ENCODE measurements at places on chromosomes 5 and 9. TPM values are rescaled to one million over a fixed set of nuclear protein-coding genes. Genes with fewer than 3 reads are reported as not detected.

GRCh38 chr9:95297316-95297715, 20.2 kb downstream of the FANCC start:
- no peak for DNase-seq
- H3K27ac ChIP-seq: no peak overlapping the region
- no peaks in the 10 kb centered on the region for H3K27me3 ChIP-seq
- H3K36me3 ChIP-seq: peaks cover 4% of the 10 kb centered on the region

DNA sequence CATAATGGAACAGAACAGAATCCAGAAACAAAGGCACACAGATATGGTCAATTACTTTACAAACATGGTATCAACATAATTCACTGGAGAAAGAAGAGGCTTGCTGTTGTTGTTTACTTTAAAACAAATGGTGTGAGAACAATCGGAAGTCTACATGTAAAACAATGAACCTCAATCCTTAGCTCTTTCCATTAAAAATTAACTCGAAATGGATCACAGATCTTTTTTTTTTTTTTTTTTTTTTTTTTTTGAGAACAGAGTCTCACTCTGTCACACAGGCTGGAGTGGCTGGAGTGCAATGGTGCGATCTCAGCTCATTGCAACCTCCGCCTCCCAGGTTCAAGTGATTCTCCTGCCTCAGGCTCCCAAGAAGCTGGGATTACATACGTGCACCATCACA, 9.8 kb downstream of the SEMA4D start:
- H3K27ac ChIP-seq: peak overlapping the region; percentile 81
- no peaks in the 10 kb centered on the region for H3K27me3 ChIP-seq
- DNase-seq: no peak
- H3K4me1 ChIP-seq: peaks cover 87% of the 10 kb centered on the region
- no peak overlapping the region for H3K4me3 ChIP-seq

Gene SETX
- 34.8 TPM for total RNA-seq

DNA sequence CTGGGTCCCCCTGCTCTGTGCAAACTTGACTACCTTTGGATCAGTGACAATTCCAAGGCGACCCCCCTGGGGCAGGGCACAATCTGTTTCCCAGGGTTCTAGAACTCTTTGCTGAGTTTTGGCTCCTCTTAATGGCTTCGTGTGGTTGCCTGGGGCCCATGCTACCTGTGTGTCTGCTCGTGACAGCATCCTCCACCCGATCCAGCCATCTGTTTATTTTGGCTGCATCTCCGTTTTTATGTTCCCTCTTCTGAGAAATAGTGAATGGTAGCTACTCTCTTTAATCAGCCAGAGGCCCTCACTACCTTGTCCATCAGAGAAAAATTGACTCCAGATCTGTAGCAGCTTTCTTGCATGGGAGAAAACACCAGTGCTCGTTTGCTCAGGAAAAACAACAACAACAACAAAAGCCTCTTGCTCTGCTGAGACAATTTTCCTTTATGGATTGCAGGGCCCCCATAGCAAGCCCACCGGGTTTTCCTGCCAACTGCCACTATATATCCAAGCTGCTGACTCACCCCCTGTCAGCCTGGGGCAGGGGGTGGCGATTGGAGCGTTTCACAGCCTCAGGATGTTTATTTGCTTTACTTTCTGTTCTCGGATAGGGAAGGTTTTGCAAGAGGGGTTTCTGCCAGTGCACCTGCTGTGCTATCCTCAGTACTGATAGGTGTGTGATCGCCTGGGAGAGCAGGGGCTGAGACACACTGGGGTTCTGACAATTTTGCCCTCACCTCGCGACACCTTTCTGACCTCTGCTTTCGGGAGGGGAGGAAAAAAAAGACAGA, 607.8 kb downstream of the BNC2 start:
- H3K36me3 ChIP-seq: no peaks in the 10 kb centered on the region
- peaks cover 22% of the 10 kb centered on the region for H3K4me1 ChIP-seq
- no peak overlapping the region for H3K27ac ChIP-seq
- no peak overlapping the region for H3K4me3 ChIP-seq
- peaks cover 7% of the 10 kb centered on the region for H3K27me3 ChIP-seq
- no peak for DNase-seq

DNA sequence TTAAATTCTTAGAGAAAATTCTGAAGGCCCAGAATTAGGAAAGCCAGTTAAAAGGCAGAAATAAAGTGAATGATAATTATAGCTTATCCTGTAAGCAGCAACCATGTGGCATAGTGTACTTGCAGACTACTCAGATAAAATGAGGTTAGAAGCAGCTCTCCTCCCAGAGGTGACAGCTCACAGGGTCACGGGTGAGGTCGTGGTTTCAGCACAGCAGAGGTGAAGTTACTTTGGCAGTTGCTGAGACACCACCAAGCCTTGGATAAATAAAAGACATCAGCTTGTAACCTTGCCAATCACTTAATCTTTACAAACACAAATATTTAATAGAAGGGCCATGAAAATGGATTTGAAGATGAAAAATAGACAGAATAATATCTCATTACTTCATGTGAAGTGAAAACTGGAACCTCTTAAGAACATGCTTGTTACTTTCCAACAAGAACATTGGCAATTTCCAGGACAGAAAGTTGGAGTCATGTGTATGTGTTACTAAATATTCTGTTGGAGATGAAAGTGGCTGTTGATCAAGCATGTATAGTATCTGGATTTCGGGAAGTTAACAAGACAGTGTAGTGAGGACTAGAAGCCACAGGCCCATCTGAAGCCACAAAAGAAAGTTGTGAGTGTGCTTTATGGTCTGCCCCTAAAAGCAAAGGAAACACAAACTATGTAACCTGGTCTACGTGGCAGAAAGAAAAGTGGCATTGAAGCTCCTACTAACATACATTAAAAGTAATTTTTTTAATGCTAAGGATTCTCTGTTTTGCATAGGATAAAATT, 134.4 kb downstream of the ERCC6L2 start:
- peak; percentile 57 for DNase-seq
- peaks cover 30% of the 10 kb centered on the region for H3K4me1 ChIP-seq
- peaks cover 37% of the 10 kb centered on the region for H3K36me3 ChIP-seq
- H3K27ac ChIP-seq: peak overlapping the region; percentile 84
- no peak overlapping the region for H3K4me3 ChIP-seq

GRCh38 chr9:126456441-126457174, 130.0 kb downstream of the MVB12B start:
- DNase-seq: no peak
- no peak overlapping the region for H3K4me3 ChIP-seq
- no peaks in the 10 kb centered on the region for H3K36me3 ChIP-seq
- no peaks in the 10 kb centered on the region for H3K27me3 ChIP-seq

DNA sequence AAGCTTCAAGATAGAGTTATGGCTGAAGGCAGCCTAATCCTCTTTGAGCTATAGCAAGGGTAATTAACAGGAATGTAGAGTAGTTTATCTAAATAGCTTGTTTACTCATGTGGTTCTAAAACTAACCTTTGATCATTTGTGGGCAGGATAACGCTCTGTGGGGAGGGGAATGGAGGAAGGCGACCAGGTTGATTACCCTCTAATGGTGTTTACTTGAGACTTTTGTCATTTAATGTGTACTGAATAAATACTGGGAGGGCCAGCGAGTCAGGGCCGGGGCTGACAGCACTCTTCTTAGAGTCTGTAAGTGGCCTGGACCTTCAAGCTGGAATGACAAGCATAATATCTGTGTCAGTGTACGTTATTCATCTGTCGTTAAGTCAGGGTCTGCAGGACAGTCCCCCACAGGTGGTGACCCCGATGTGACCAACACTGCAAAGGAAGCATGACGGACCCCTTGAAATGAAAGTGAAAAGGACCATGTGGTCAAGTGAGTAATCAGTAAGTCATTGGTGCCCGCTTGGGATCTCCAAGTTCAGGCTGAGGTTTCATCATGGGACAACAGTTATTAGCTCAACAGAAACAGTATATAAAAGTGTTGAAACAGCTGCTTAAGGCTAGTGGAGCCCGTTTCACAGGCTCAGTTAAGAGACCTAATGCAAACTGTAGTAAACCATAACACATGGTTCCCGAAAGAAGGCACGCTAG, 162.6 kb downstream of the CPLANE1 start:
- H3K27ac ChIP-seq: no peak overlapping the region
- DNase-seq: no peak
- peaks cover 17% of the 10 kb centered on the region for H3K36me3 ChIP-seq

Gene PCDHB16
- total RNA-seq: not detected

DNA sequence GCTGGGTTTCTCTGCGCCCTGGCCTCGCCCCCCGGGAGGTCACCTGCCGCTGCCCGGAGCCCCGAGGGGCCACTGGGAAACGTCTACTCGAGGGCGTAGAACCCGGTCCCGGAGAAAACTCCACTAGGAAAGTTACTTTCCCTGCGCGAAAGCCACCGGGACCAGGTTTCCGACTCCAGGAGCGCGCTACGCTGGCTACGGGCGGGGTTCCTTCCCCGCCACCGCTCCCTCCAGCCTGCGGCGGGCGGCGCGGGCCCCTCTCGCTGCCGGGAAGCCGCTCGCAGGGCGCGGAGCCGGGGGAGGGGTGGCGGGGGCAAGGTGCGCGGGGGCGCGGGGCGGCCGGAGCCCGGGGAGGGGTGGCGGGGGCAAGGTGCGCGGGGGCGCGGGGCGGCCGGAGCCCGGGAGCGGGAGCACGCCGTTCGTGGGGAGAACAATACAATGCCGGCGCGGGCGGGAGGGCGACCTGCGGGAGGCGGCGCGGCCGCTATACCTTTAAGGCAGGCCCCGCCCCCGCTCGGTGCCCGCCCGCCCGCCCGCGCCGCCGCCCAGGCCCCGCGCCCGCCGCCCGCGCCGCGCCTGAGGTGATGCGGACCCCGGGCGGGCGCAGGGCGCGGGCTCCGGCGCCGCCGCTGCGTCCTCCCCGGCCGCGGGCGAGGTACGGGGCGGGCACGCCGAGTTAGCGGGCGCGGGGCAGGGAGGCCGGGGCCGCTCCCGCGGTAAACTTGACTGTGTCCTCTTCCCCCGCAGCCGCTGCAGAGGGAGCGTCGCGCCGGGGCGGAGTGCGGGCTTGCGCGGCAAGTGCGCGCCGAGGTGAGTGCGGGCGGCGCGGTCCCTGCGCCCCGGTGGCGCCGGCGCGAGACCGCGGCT, 278.1 kb downstream of the AOPEP start:
- DNase-seq: peak; percentile 32
- H3K4me3 ChIP-seq: peak overlapping the region; percentile 68
- H3K27me3 ChIP-seq: peaks cover 41% of the 10 kb centered on the region
- no peak overlapping the region for H3K27ac ChIP-seq
- H3K4me1 ChIP-seq: peaks cover 32% of the 10 kb centered on the region
- H3K36me3 ChIP-seq: peaks cover 3% of the 10 kb centered on the region

GRCh38 chr5:18102733-18103132, 468.5 kb downstream of the TAF11L14 start:
- H3K36me3 ChIP-seq: no peaks in the 10 kb centered on the region
- H3K27ac ChIP-seq: no peak overlapping the region
- no peaks in the 10 kb centered on the region for H3K27me3 ChIP-seq
- DNase-seq: no peak

GRCh38 chr9:129451089-129451656, 169.7 kb downstream of the C9orf50 start:
- H3K4me3 ChIP-seq: no peak overlapping the region
- peaks cover 1% of the 10 kb centered on the region for H3K4me1 ChIP-seq
- no peak for DNase-seq
- no peak overlapping the region for H3K27ac ChIP-seq
- H3K36me3 ChIP-seq: no peaks in the 10 kb centered on the region

DNA sequence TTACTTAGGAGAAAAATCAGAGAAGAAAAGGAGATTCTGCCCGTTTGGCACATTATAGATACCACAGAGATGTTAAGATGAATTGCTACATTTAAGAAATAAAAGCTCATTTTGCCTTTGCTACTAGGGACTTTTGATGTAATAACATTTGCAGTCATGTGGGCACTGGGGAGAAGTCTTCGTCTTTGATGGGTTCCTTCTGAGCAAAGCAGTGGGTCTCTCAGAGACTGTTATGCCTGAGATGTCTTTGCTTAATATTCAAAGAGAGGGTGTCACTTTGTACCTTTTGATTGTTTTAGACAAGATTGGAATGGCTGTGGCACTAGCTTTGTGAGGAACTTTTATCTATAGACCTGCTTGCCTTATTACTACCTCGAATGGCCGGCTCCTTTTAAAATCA, 25.0 kb downstream of the SLC25A25 start:
- peaks cover 18% of the 10 kb centered on the region for H3K36me3 ChIP-seq
- peak overlapping the region; percentile 47 for H3K4me3 ChIP-seq
- peak overlapping the region; percentile 94 for H3K27ac ChIP-seq
- DNase-seq: no peak
- no peaks in the 10 kb centered on the region for H3K27me3 ChIP-seq

Gene PCA3
- not detected for total RNA-seq

Gene GADD45G
- 1.4 TPM for total RNA-seq

DNA sequence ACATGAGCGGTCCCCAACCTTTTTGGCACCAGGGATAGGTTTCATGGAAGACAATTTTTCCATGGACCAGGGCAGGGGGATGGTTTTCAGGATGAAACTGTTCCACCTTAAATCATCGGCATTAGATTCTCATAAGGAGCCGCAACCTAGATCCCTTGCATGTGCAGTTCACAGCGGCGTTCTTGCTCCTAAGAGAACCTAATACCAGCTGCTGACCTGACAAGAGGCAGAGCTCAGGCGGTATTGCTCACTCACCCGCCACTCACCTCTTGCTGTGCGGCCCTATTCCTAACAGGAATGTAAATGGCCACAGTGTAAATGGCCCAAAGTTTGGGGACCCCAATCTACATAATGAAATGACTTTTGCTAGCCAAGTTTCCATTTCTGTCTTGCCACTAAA, 3.1 kb upstream of the PLIN2 start:
- peaks cover 32% of the 10 kb centered on the region for H3K4me1 ChIP-seq
- no peak overlapping the region for H3K4me3 ChIP-seq
- H3K27me3 ChIP-seq: no peaks in the 10 kb centered on the region

GRCh38 chr9:19148187-19148586, 20.9 kb upstream of the PLIN2 start:
- no peak overlapping the region for H3K4me3 ChIP-seq
- H3K27me3 ChIP-seq: no peaks in the 10 kb centered on the region
- no peak for DNase-seq
- H3K4me1 ChIP-seq: no peaks in the 10 kb centered on the region

- H3K27ac ChIP-seq: no peak overlapping the region
- peaks cover 5% of the 10 kb centered on the region for H3K36me3 ChIP-seq
- DNase-seq: no peak
- no peak overlapping the region for H3K4me3 ChIP-seq
- H3K27me3 ChIP-seq: no peaks in the 10 kb centered on the region
Observed at GRCh38 chr9:37433867-37434371, 11.4 kb downstream of the GRHPR start.

- H3K36me3 ChIP-seq: no peaks in the 10 kb centered on the region
- DNase-seq: no peak
- no peak overlapping the region for H3K27ac ChIP-seq
- H3K4me3 ChIP-seq: no peak overlapping the region
- H3K27me3 ChIP-seq: peaks cover 6% of the 10 kb centered on the region
Observed at GRCh38 chr9:127083138-127083980, 39.1 kb downstream of the ANGPTL2 start.

All from activated naive CD8-positive, alpha-beta T cell treated with anti-CD3 and anti-CD28 coated beads for 36 hours (primary cell).